Foreskin fibroblast (primary cell): ENCODE measurements at places on chromosomes 7 and 10.

- no peak for DNase-seq
Observed at GRCh38 chr7:3063016-3063753, 19.5 kb upstream of the CARD11 start.

- DNase-seq = no peak
Observed at GRCh38 chr10:29430101-29430500, 141.2 kb downstream of the LYZL1 start.

GRCh38 chr7:134902058-134902457, 84.2 kb upstream of the AGBL3 start:
- DNase-seq = no peak

DNA sequence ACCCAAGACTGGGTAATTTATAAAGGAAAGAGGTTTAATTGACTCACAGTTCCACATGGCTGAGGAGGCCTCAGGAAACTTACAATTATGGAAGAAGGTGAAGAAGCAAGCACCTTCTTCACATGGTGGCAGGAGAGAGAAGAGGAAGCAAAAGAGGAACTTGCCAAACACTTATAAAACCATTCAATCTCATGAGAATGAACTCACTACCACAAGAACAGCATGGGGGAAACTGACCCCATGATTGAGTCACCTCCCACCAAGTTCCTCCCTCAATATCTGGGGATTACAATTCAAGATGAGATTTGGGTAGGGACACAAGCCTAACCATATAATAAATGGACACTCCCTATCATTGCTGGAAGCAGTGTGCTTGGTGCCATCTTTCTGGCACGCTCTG, 506.3 kb downstream of the CALN1 start:
- no peak for DNase-seq

- no peak for DNase-seq
Observed at GRCh38 chr10:78703593-78703992, 365.2 kb upstream of the ZMIZ1 start.

DNA sequence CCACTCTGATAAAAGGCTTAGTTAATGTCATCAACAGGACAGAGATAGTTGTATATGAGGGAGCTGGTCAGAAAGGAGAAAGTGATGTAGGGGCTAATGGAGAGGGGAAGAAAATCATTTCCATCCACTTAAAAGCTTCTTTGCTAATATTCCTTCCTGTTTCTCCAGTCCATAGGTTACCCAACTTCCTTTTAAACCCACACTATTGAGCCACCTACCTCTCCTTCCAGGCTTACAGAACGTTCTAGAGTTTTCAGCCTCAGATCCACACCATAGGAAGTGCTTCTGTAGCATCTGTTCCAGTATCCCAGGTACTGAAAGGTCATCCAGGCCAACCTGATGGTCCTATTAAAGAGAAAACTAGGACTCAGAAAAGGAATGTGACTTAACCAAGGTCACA, 28.2 kb downstream of the STRIP2 start:
- DNase-seq = no peak

DNA sequence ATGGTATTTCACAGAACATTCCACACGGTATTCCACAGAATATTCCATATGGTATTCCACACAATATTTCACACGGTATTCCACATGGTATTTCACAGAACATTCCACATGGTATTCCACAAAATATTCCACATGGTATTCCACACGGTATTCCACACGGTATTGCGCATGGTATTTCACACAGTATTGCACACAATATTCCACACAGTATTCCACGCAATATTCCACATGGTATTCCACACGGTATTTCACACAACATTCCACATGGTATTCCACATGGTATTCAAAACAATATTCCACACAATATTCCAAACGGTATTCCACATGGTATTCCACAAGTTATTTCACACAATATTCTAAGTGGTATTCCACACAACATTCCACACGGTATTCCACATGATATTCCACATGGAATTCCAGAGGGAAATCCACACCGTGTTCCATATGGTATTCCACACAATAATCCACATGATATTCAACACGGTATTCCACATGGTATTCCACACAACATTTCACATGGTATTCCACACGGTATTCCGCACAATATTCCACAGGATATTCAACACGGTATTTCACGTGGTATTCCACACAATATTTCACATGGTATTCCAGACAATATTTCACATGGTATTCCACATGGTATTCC, 136.7 kb upstream of the CHST15 start:
- DNase-seq = no peak

DNA sequence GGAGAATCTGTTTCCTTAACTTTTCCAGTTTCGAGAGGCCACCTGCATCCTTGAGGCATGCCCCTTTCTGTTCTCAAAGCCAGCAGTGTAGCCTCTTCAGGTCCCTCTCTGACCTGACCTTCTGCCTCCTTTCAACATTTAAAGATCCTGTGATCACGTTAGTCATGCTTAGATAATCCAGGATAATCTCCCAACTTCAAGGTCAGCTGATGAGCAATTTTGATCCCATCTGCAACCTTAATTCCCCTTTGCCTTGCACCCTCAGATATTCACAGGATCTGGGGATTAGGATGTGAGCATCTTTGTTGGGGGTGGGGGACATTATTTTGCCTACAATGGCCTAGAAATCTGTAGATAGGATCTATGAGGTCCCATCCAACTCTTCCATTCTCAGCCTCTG, 8.0 kb downstream of the HKDC1 start:
- DNase-seq = no peak

- DNase-seq = no peak
Observed at GRCh38 chr7:95607561-95607960, 11.2 kb upstream of the PDK4 start.

GRCh38 chr10:128150045-128150493, 23.8 kb upstream of the MKI67 start:
- peak; percentile 57 for DNase-seq

DNA sequence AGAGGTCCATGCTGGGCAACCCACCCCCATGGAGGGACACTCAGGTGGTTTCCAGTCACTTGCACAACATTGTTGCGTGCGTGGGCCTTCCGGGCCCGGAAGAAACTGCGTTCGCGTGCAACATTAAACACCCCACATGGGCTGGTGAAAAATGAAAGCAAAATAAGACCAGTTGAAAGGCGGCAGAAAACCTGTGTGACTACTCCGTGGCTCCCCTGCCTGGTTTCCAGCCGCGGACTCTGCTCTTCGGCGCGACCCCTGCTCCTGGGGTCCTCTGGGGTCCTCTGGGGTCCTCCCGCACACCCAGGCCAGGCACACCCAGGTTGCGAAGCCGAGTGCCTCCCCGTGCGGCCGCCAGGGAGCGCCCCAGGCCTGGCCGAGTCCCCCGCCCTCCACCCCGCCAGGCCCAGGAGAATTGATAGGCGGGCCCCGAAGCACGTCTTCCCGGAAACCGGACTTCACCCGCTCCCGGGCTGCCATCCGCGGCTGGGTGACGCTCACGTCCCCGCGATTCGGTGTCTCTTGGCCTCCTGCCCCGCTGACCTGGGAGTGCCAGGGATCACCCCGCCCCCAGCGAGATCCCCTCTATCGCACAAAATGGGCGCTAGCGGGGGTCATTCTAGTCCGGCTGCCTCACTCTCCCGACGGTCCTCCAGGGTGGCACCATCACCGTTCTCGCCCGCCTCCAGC, 1.9 kb upstream of the SH2D4B start:
- peak; percentile 31 for DNase-seq

GRCh38 chr10:49404321-49404878, 8.5 kb upstream of the DRGX start:
- no peak for DNase-seq

GRCh38 chr10:26567351-26567721, 129.2 kb downstream of the APBB1IP start:
- peak; percentile 9 for DNase-seq

DNA sequence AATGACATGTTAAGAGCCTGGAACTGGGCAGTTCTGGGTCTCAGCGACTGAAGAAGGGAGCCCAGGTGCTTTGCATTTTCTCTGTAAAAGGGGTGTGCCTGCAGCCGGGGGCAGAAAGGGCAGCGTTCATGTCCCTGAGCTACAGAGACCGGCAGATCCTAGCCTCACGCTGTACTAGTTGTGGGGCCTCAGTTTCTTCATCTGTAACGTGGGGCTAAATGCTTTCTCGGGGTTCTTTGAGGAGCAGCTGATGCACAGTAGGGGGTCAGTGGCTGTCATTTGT, 79.6 kb downstream of the NEURL1 start:
- no peak for DNase-seq

GRCh38 chr7:100759357-100760171, 26.2 kb downstream of the ZAN start:
- no peak for DNase-seq

DNA sequence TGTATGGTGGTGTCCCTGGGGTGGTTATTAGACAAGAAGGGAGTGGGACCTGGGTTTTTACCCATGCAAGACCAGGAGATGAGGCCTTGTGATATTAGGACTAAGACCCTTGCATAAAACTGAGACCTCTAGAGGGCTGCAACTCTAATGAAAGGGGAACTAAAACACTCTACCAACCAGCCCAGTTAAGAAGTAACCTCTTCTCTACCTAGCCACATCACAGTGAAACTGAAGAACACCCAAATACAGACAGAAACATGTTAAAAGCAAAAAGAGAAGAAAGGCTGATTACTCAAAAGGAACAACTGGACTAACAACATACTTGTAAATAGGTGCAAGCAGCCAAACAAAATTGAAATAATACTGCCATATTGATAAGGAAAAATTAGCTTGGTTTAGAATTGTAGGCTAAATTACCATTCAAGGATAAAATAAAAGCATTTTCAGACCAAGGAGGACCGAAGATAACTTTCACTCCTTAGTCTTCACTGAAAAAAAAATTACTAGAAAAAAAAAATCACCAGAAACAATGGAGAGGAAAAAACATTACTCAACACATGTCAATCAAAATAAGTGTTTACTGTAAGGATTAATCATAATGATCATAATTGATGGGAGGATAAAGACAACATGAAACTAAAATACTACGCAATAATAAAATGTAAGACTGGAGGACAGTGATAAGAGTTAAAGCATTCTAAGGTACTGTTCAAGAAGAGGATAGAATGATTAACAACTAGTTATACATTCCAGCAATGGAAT, 27.6 kb downstream of the ERLIN1 start:
- no peak for DNase-seq

DNA sequence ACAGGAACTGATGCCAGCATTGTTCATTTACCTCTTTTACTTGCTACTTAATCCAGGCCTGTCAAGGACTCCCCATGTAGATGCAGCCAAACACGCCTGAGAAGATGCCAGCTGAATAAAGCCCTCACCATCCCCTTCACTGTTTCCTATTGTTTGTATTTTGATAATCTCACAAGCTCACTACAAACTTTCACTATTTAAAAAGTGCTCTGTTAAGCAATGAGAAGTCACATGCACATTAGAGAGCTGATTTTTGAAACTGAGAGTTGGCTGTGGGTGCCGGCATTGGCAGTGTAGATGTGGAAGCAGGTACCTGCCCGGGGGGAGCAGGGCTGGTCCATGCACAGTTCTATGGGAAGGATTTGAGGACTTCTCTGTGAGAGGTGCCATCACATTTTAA, 169.8 kb upstream of the GRB10 start:
- no peak for DNase-seq

GRCh38 chr10:60434418-60435046, 44.9 kb upstream of the ANK3 start:
- DNase-seq = peak; percentile 80

- DNase-seq = no peak
Observed at GRCh38 chr10:69475433-69475830, 24.2 kb downstream of the TSPAN15 start.
